ENCODE measurements at places on chromosomes 1 and 21.

- no peak for DNase-seq
Measured at GRCh38 chr1:48923116-48923515, 146.4 kb upstream of the BEND5 start.

- DNase-seq, result peak; percentile 56
Measured at GRCh38 chr1:111199881-111200801, at the start of gene DENND2D. Gene DENND2D, minus strand, starts transcription at chr1:111200646. Its CDS starts 187 bp downstream, at chr1:111200459.

- DNase-seq, result no peak
Measured at GRCh38 chr1:55478742-55479141, 263.6 kb upstream of the USP24 start.

GRCh38 chr1:201192261-201192788, 1.7 kb downstream of the IGFN1 start:
- DNase-seq, result no peak

GRCh38 chr1:183654706-183655105, 1.6 kb upstream of the APOBEC4 start:
- DNase-seq, result no peak

DNA sequence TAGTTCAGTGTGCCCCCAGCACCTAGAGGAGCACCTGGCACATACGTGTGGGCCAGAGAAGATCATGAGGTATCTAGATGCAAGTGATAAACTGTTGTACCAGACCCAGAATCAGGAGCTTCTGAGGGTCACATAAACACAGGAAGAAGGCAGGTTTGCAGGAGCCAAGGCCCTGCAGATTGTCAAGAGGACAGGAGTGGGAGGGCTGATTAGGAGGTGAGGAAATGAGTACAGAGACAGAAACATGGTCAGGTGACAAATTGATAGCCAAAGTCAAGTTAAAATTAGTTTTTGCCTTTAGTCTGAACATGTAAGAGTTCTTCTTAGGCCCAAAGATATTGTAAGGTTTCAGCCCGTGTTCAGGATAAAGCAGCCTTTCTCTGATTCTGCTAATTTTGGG, 14.0 kb upstream of the TRAF3IP3 start:
- no peak for DNase-seq

- no peak for DNase-seq
Measured at GRCh38 chr1:9004031-9004699, 22.1 kb downstream of the SLC2A7 start.

GRCh38 chr1:85898861-85899260, 190.6 kb upstream of the ZNHIT6 start:
- no peak for DNase-seq

DNA sequence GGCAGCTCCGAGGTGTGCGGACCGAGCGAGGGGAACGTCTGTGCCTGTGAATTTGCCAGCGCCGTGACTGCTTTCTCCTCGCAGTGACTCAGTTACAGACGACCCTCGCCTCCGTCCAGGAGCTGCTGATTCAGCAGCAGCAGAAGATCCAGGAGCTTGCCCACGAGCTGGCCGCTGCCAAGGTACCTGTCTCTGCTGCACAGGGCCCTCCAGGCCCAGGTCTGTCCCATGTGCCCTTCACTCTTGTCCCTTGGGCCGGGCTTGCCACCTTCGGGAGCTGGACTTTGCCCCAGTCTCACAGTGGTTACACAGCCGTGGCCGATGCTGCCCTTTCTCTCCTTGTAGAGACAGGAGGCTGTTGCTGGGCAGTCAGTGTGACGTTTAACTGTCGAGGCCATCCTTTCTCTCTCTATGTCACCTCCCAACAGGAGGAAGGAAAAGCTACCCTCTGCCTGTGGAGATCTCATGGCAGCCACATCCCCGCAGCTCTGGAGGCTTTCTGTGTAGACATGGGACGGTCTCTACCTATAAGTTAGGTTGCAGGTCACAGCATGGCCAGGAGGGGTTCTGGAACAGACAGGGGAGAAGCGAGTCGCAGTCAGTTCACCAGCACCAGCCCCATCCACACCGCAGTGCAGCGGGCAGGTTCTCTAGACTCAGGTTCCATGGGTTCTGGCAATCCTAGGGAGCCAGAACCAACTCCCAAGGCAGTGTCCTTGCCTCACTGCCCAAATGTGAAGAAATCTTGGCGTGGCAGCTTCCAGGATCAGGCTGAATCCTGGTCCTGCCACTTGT, 149.7 kb downstream of the PEX14 start:
- DNase-seq, result no peak

DNA sequence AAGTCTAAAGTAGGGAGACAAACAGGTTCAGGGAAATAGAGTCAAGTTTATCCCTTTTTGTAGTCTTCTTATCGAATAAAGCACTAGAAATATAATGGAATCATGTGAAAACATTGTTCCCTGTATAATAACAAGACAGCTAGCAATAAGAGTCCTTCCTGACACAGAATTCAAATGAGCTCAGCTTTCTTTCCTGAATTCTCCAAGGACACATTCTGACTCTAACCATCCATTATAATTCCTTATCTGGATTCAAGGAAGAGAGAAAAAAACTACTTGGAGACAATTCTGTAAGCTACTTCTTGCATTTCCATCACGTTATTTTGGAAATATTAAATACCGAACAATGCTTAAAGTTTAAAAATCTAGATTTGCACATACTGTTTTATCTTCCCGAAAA, 58.8 kb downstream of the ANKRD13C start:
- DNase-seq, result no peak

GRCh38 chr1:58447042-58447441, 99.5 kb downstream of the OMA1 start:
- DNase-seq, result no peak

DNA sequence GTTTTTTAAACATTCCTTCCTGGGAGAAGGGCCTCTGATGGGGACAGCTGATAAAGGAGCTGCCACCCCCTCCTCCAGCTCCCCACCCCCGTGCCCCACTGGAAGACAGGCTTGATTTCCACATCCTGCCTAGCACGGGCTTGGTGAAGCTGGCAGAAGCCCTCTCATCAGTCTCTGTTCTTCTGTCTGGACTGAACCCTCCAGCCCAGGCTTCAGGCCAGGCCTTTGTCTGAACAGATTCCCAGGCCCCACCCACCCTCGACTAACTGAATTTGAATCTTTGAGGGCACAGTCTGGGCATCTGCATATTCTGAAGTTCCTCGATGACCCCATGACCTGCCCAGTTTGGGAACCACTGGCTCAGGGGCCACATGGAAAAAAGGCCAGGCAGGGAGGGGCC, 75.3 kb downstream of the CD58 start:
- no peak for DNase-seq

- DNase-seq, result no peak
Measured at GRCh38 chr1:58779059-58779754, 4.6 kb downstream of the JUN start.

DNA sequence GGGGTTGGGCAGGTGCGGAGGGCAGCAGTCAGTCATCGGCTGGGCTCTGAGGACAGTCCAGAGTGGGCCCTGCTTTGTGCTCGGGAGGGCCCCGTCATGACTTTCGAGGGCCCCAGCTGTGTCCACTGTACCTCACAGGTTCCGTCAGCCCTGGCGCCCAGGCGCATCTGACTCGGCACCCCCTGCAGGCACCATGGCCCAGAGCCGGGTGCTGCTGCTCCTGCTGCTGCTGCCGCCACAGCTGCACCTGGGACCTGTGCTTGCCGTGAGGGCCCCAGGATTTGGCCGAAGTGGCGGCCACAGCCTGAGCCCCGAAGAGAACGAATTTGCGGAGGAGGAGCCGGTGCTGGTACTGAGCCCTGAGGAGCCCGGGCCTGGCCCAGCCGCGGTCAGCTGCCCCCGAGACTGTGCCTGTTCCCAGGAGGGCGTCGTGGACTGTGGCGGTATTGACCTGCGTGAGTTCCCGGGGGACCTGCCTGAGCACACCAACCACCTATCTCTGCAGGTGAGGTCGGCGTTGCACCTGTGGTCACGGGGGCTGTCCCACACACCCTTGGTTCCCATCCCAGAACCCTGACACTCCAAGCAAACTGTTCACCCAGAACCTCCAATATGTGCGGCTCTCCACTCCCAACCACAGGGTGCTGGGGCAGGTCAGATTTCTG, 7.8 kb downstream of the PODN start:
- DNase-seq, result no peak

- DNase-seq, result no peak
Measured at GRCh38 chr1:178727014-178727895, 2.2 kb downstream of the RALGPS2 start.

DNA sequence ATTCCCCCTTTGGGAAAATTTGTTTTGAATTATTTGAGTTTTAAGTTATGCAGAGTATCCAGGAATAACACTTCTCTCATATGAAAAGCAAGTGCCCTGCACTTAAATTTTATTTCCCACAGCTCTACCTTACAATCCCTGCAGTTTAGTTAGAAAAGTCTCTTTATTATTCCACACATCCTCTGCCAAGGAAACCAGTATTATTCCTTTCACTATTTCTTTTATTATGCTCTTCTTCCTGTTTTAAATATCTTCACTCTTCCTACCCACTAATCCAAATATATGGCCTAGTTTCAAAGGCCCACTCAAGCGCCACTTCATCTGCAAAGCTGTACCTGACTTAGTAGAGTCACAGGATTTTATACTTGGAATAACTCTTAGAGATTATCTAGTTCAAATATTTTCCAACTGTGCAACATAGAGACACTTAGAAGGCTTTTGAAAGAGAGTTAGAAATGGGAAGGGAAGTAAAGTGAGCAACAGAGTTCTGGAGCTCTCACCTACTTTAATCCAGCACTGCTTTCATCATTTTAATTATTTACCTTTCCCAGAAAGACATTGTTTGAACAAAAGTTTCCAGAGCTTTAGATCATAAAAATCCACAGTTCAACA, 97.2 kb upstream of the LYPLAL1 start:
- DNase-seq, result no peak

GRCh38 chr1:21283524-21283923, 6.7 kb downstream of the ECE1 start:
- DNase-seq, result no peak

DNA sequence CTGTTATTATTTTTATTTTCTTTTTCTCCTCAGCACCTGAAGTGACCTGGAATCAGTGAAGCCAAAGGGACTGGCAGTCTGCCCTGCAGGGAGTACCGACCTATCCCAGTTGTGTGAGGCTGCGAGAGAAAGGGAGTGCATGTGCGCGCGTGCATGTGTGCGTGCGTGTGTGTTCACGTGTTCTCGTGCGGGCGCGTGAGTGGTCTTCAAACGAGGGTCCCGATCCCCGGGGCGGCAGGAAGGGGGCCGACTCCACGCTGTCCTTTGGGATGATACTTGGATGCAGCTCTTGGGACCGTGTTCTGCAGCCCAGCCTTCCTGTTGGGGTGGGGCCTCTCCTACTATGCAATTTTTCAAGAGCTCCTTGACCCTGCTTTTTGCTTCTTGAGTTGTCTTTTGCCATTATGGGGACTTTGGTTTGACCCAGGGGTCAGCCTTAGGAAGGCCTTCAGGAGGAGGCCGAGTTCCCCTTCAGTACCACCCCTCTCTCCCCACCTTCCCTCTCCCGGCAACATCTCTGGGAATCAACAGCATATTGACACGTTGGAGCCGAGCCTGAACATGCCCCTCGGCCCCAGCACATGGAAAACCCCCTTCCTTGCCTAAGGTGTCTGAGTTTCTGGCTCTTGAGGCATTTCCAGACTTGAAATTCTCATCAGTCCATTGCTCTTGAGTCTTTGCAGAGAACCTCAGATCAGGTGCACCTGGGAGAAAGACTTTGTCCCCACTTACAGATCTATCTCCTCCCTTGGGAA, 123.3 kb downstream of the PRDM2 start:
- no peak for DNase-seq

GRCh38 chr1:32619701-32620485, 30.5 kb downstream of the ZBTB8OS start:
- DNase-seq, result no peak

DNA sequence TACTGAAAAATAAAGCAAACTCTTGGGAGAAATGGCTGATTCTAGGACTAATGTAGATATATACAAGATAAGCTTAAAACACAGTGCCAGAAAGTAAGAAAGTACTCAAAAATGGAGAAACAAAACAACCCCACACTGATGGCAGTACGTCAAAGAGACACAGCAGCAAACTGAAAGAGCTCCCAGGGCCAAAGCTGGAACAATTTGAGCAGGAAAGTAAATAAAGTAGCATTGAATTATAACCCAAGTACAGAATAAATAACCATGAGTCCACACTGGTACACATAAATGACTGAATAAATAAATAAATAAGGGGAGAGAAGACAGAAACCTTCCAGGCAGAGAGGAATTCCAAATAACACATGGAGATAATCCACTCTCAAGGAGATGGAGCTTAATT, 120.9 kb downstream of the GLUL start:
- no peak for DNase-seq

DNA sequence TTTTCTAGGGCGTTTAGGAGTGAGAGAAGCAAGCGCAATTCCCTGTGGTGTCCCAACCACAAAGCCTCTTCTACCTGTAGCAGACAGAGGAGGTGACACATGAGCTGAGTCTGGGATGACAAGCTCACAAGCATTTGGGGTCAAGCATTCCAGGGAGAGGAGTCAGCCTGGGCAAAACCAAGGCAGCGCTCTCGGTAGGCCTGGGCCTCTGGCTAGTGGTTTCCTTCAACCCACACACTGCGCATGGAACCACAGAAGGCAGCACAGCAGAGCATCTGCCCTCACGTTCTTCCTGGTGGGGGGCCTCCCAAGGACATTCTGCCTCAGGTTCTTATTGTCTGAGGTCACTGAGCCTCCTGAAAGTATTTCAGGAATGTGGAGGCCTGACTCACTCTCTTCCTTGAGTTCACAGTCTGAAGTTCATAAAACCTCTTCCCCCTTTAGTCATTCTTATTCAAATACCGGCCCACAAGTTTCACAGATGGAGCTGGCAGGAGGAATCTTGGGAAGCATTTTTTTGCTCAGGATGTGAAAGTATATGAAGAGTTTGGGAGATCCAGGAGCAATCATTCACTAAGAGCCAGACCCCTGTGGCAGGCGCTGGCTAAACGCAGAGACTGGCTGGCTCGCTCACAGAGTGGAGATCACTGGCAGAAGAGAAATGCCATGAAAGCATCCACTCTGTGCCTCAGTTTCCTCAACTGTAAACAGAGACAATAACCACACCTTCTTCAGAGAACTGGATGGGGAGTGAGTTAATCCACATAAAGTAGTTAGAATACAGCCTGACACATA, 26.8 kb downstream of the CCN1 start:
- DNase-seq, result no peak

GRCh38 chr1:147834181-147834580, 68.4 kb upstream of the GJA8 start:
- DNase-seq, result no peak

- DNase-seq, result no peak
Measured at GRCh38 chr21:46187814-46188213, 3.6 kb upstream of the SPATC1L start.

DNA sequence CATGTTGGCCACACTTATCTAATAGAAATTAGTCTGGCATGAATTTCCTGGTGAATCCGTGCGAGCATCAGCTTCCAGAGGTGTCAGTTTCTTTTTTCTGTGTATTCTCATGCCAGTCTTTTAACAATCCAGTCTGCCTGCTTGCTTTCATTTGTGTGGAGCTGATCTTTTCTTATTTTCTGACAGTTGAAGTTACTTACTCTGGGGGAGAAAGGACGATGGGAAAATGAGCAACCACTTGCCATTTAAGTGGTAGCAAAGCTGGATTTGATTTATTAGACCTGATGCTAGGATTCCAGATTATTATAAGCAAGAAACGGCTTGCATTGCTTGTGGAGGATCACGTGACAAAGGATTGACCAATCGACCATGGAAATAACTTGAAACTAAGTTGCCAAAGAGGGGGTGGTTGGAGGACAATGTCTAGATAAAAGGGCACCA, 24.3 kb upstream of the APP start:
- no peak for DNase-seq

All from stimulated activated CD8-positive, alpha-beta memory T cell treated with anti-CD3 and anti-CD28 coated beads, Interleukin-7, amount 100 ng/mL, for 4 hours (primary cell).